ENCODE measurements at places on chromosomes 11 and 22.

- no peak for DNase-seq
Observed at GRCh38 chr11:94018721-94019120, 2.4 kb upstream of the HEPHL1 start.

DNA sequence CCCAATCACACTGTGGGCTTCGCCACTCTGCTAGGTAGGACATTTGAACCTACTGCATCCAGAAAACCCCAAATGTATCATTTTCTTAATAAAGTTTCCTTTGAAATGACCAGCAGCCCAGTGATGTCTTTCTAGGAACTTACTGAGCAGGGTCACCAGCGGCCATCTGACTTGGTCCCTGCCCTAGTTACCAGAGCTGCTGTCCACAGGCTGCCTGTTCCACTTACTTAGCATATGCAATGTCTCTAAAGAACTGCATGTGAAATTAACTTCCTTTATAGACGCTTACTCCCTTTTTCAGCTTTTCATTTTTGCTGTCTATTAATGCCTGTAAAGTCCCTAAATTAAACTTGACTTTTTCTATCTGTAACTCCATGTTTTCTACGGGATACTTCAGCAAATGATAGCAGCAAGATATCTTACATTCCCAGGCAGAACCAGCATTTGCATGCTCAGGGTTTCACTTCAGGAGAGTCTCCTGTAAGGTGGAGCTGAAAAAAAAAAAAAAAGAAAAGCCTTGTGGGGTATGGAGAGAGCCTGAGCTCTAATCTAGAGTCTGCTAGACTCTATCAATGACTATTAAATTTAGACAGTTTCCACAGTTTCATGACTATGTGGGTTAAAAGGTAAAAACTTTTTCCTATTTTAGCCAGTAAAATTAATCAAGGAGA, 125.0 kb downstream of the FAT3 start:
- no peak for DNase-seq

DNA sequence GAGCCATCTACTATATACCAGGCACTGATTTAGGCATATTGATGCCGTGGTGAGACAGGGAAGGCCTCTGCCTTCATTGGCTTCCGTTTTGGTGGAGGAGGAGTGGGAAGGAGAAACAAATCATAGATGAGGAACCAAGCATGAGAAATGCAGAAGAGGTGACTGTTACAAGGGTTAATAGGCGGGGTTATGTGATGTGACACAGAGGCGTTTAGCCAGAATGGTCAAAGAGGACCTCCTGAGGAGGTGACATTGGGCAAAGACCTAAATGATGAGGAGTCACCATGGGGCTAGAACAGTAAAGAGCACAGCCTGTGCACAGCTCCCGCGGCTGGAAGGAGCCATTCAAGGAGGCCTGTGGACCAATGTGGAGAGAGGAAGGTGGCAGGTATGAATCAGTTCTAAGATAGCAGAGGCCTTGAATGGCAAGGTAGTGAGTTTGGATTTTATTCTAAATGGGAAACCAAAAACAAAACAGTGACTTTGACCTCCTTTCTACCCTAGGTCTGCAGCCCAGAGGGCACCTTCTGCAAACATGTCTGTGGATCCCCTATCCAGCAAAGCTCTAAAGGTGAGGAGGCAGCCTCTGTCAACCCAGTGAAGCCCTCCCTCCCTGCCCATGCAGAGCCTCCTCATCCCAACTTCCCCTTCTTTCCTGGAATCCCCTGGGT, 11.7 kb downstream of the MAFF start:
- DNase-seq: no peak

DNA sequence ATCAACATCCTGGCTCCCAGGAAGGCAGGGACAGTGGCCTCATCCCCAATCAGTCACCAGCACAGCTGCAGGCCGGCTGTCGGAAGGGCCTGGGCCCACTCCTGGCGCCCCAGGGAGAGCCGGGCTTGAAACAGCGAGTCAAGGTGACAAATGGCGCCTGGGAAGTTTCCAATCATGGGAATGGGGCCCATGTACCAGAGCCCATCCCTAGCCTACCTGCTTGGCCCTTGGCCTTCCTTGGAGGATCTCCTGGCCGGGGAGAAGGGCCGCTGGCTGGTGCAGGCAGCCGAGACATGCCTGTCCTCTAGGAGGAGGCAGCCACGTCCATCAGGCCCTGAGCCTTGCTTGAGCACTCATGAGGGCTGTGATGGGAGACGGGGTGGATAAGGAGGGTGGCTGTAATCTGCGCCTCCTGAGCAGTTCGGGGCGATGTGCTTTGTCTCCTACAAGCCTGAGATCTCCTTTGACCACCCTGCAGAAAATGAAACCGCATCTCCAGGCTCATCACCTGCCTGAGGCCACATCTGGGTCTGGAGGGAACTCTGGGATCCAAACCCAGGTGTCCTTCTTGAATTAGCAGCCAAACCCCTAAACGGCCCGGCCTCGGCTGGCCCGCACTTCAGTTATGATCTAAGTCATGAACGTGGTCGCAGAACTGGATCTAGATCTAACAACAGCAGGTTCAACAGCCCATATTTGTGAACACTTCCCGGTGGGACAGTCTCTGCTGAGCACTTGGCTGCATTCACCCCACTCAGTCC, 862.0 kb downstream of the TBC1D22A start:
- DNase-seq: no peak

GRCh38 chr11:125585487-125585886, 7.2 kb upstream of the STT3A start:
- DNase-seq: no peak

DNA sequence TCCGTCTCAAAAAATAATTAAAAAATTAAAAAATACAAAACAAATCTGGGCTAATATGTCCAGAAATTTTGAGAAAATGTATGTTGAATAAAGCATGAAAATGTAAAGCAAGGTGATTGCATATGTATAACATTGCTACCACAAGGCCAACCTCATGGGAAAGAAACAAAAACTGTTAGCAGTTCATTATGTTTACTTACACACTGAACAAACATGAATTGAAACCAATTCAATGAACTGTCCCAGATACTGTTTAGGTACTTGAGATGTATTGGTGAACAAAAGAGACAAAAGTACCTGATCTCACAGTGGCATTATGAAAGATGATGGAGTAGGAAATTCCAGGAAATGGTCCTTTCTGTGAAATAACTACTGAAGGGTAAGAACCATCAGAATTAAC, 43.8 kb upstream of the IGLL5 start:
- no peak for DNase-seq

DNA sequence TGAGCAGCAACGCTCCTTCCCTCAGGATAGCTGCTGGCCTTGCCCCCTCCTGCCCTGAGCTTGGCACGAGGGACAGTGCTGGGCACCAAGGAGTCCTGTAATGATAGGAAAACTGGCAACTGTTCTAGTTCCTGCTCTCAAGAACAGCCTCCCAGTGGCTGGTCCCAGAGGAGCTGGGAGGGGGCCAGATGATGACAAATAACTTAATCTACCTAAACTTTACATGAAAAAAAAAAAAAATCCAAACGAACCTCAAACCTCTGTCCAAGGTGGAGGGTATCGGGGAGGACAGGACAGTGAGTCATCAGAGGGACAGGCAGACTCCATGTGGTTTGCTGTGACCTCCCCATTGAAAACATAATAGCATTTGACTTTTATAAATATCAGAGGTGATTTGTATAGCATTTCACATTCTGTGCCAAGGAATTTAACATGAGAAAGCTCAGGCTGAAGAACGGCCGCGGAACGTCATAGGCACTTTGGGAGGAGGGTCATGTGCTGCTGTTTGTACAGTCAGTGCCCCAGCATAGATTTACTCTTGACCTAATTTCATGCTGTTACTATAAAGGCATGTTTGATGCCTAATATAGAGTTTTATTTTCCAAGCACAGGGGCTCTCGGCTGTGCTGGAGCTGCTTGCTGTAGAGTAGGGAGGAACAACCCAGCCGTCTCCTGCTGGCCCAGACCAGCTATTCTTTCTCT, 98.2 kb upstream of the NNMT start:
- peak; percentile 45 for DNase-seq

Data from fibroblast of skin of left quadriceps (primary cell).